Neural crest cell (in vitro differentiated cells): ENCODE measurements at places on chromosomes 4 and X.

- no peak for DNase-seq
These were observed 76.5 kb downstream of the HMX1 start for GRCh38 chr4:8795140-8795539.

- no peak for DNase-seq
These were observed 85.7 kb upstream of the EXOC1L start for GRCh38 chr4:55733932-55734331.

GRCh38 chrX:37420756-37421155 lies 71.6 kb downstream of the PRRG1 start:
- DNase-seq, result no peak

DNA sequence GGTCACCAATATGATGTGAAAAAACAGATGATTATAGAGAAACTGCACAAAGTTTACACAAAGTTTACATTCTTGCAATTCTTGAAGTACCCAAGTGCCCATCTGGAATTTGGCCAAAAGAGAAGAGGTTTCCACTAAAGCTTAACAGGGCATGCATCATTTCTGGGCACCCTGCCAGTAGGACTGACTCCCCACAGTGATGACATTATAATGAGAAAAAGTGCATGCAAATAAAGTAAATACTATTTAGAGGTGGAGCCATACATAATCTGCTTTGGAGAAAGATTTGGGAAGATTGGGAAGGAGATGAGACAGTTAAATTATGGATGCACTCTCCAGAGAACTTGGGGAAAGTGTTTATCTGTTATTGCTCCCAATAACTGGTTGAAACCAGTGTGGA lies 93.7 kb upstream of the TRPC3 start:
- no peak for DNase-seq

- DNase-seq, result no peak
These were observed 5.2 kb downstream of the PNMA5 start for GRCh38 chrX:152988536-152989291.

GRCh38 chrX:48460031-48460430 lies 10.0 kb downstream of the SLC38A5 start:
- no peak for DNase-seq

GRCh38 chr4:85094735-85095134 lies 128.2 kb upstream of the WDFY3 start:
- no peak for DNase-seq

- peak; percentile 47 for DNase-seq
These were observed 34.5 kb upstream of the HELT start for GRCh38 chr4:184983672-184984356.

GRCh38 chr4:31516520-31516919 lies 796.4 kb downstream of the PCDH7 start:
- DNase-seq, result no peak

DNA sequence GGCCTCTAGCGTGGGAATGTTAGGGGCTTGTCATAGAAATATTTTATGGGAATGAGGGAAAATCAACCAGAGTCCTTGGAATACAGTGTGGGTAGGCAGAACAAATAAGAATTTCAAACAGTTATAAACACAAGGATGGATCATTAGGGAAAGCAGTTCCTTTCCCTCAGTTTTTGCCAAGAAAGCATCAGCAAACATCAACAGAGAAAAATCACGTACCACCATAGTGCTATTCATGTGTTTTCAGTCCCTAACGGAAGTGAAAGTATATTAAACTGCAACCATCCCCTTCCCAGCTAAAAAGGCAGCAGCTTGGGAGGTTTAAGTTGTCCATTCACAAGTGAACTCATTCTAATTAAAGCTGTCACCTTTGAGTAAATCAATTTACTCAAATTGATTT lies 334.4 kb upstream of the PCDH18 start:
- DNase-seq, result no peak

DNA sequence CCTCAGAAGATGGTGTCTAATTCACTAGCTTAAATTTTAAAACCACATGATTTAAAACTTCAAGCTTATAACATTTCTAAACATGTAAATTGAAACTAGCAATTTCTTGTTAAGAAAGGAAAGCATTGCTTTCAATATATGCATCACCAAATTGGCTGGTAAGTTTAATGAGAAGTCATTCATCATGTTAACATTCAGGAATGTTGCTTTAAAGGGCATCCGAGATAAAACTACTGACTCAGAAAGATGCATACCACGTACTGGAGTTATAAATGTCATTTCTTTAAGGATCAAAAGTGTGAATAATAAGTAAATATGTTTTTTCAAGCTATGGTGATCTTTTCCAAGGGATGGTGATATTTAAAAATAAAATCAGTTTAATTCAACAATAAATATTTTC lies 83.3 kb upstream of the VCX2 start:
- DNase-seq, result no peak

GRCh38 chr4:144504883-144505282 lies 141.1 kb upstream of the HHIP start:
- DNase-seq, result no peak

GRCh38 chr4:8732092-8732491 lies 139.5 kb downstream of the CPZ start:
- no peak for DNase-seq

GRCh38 chr4:181855307-181855706 lies 387.9 kb upstream of the TENM3 start:
- no peak for DNase-seq

GRCh38 chrX:12441381-12442128 lies 303.3 kb downstream of the FRMPD4 start:
- no peak for DNase-seq

DNA sequence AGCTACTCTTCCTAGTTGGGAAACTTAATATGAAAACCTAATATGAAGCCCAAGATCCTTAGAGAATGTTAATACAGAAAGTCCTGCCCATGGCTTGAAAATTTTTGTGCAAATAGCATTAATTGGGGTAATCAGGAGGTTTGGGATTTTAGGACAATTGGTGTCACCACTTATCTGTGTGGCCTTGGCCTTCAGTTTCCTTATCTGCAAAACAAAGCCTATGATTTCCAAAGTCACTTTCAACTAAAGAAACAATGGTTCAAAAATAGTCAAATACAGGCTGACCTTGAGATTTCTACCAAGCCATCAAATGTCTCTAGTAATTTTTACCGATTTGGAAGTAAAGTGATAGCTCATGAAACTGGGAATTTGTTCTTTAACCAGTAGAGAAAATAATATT lies 40.2 kb upstream of the FAM9C start:
- DNase-seq, result no peak

DNA sequence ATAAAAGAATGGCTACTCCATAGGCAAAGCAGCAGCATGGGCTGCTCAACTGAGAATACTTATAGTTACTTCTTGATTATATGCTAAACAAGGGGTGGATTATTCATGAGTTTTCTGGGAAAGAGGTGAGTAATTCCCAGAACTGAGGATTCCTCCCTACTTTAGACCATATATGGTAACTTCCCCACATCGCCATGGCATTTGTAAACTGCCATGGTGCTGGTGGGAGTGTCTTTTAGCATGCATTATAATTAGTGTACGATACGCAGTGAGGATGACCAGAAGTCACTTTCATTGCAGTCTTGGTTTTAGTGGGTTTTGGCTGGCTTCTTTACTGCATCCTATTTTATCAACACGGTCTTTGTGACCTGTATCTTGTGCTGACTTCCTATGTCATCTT lies 141.5 kb downstream of the MAGEB17 start:
- no peak for DNase-seq

DNA sequence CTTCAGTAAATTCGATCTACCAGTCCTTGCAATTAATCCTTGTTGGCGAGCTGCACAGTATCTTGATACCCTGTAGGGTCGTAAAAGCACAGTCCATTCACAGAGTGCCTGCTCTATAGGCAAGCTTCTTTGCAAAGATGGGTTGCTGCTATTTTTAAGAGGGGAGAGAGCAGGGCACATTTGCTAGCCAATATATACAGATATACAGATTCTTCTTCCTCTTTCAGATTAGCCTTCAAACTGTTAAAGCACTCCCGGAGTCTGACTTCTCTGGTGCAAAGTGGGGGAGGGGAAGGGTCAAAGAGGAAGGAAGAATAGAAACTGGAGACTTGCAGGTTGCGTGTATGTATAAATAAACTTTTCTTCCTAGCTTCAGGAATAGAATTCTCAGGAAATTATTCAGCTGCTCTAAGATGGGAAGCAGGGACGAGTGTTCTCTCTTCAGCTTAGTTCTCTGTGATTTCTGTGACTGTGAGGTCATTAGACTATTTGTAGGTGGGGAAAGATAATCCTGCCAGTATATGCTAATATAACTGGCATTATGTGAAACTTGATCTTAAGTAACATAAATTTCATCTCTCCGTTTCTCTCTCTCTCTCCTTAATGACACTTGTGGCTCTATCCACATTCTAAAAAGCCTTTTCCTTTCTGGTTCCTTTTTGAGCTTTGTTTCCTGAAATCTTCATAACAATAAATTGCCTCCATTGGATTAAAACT lies at the start of gene CYSLTR1:
Gene CYSLTR1 (minus strand): TSS at position 242 of the 717 bp plus-strand sequence. CDS start 53,865 bp downstream, outside the sequence.
- DNase-seq, result no peak

DNA sequence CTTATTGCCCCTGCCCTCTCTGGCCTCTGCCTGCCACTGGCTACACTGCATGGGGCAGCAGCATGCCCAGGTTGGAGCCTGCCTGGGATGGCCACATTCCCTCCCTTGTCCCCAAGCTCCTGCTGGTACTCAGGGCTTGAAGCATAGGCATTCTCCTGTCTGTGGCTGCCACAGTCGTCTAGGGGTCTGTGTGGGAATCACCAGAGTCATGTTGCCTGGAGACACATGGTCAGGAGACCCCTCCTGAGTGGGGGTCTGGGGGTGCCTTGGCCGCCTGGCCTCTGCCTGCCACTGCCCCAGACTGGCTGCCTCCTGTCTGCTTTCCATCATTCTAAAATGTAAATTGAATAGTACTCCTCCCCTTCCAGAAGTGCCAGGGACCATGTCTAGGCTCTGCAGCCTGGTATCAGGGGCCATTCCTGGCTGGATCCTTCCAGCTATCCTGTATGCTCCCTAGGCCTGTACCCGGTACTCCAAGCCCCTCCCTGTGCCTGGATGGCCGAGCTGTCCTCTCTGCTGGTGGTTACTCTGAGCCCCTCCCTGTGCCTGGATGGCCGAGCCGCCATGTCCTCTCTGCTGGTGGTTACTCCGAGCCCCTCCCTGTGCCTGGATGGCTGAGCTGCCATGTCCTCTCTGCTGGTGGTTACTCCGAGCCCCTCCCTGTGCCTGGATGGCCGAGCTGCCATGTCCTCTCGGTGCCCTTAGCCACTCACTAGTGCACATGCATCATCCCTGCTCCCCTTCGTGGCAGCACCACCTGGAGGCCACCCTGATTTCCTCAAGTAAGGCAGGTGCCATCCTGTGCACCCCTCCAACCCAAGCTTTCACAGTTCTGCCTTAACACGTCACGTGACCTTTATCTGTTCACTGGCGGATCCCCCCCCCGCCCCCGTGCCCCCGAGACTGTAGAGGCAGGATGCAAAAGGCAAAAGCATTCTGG lies 5.5 kb upstream of the NKX1-1 start:
- no peak for DNase-seq

GRCh38 chr4:184444953-184445309 lies 29.4 kb downstream of the IRF2 start:
- no peak for DNase-seq
